ENCODE measurements at places on chromosomes 5 and 9. TPM values are rescaled to one million over a fixed set of nuclear protein-coding genes. Genes with fewer than 3 reads are reported as not detected.

CRB2 gene
- total RNA-seq, result not detected

- no peak for DNase-seq
Observed at GRCh38 chr9:116490321-116490720, 196.8 kb upstream of the TRIM32 start.

- peak; percentile 90 for DNase-seq
Observed at GRCh38 chr9:124849801-124850200, 3.5 kb upstream of the WDR38 start.

DNA sequence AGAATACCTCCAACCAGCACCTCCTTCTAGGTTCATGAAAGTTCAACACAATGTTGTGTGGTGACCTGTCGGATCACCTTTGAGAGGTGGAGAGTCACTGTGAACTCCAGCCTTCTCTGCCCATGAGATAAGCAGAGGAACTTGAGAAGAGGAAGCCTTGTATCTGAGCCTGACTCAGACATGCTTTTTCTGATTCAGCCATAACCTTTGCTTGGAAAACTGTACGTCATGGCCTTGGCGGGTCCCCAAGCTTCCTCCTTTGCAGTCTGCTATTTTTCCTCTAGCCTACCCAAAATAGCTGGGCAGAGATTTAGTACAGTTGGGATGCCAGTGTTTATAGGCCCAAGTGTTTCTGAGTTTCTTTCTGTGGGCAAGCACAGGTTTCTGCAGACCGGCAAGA is 274.7 kb downstream of the CETN3 start:
- peak; percentile 74 for DNase-seq

GRCh38 chr9:36207016-36207415 is 16.3 kb downstream of the CLTA start:
- peak; percentile 62 for DNase-seq

DNA sequence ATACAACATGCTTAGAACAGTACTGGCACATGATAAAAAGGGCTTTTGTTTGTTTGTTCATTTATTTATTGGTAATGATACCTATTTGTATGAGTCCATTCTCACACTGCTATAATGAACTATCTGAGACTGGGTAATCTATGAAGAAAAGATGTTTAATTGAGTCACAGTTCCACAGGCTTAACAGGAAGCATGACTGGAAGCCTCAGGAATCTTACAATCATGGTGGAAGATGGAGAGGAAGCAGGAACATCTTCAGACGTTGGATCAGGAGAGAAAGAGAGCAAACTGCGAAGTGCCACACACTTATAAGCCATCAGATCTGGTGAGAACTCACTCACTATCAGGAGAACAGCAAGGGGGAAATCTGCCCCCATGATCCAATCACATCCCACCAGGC is 847.7 kb downstream of the CDH18 start:
- DNase-seq, result no peak

GRCh38 chr5:147887930-147888329 is 9.4 kb downstream of the SCGB3A2 start:
- DNase-seq, result no peak

PCDHAC2 gene
- total RNA-seq, result 0.36 TPM

ENHO gene
- total RNA-seq, result under 0.01 TPM

- DNase-seq, result no peak
Observed at GRCh38 chr9:89010526-89011111, 19.4 kb downstream of the S1PR3 start.

DNA sequence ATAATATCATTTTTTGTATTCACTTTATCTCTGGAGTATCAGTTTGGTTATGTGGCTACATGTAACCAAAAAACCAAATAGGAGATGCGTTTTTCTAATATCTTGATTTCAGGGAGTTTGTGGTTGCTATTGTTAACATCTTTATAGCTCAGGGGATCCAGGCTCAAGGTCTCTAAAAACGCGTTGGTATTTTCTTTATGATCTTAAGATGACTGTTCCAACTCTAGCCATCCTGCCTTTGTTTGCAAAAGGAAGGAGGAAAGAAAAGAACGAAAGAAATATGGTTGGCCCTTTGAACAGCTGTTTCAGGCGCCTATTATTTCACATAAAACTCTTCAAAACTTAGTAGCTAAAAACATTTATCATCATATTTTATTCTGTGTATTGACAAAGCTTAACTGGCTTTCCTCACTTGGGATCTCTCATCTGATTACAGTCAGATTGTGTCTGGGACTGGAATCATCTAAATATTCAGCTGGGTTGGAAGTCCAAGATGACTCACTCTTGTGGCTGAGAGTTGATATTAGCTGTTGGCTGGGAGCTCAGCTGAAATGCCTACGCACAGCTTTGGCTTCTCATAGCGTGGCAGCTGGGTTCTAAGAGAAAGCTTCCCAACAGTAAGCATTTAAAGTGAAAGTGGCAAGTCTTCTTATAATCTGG is 60.1 kb downstream of the FAM174A start:
- peak; percentile 81 for DNase-seq

DNA sequence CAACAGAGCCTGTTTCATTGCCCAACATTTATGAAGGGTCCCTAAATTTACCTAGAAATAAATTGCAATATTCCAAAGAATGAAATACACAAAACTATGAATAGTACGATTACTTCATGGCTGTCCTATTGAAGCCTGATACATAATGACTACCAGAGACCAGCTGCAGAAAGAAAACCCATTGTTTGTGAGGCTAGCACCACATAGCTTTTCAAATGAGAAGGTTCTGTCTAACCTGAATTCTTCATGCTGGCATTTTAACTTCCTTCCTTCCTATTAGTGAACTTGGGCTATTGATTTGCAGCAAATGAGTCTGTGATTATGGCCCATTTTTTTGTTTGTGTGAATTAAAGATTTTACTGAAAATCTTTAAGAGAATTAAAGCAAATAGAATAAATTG is 47.3 kb downstream of the MEGF10 start:
- no peak for DNase-seq

- DNase-seq, result no peak
Observed at GRCh38 chr5:132679717-132680380, 6.1 kb downstream of the IL4 start.

GRCh38 chr5:166354332-166354731 is 1937.1 kb upstream of the WWC1 start:
- DNase-seq, result peak; percentile 15

GRCh38 chr5:140246378-140247122 is 56.4 kb downstream of the PFDN1 start:
- DNase-seq, result peak; percentile 96

- no peak for DNase-seq
Observed at GRCh38 chr5:100842080-100842479, 61.0 kb downstream of the ST8SIA4 start.

TUBB4B gene
- 74.0 TPM for total RNA-seq

DNA sequence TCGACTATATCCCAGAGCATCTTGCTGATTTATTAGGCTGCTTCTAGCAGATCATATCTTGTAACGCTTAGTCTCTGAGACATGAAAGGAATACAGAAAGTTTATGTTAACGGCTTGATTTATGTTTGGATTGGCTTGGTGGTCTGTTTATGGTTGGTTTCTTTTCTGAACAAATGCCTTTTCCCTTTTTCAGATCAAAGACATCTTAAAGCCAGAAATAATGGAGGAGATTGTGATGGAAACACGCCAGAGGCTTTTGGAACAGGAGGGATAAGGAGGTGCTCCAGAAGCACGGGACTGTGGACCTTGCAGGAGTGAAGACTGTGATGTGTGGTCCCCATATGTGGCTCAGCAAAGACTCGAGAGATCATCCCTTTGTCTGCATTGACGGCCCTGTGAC is 9.9 kb downstream of the EXOSC2 start:
- DNase-seq, result no peak

DNA sequence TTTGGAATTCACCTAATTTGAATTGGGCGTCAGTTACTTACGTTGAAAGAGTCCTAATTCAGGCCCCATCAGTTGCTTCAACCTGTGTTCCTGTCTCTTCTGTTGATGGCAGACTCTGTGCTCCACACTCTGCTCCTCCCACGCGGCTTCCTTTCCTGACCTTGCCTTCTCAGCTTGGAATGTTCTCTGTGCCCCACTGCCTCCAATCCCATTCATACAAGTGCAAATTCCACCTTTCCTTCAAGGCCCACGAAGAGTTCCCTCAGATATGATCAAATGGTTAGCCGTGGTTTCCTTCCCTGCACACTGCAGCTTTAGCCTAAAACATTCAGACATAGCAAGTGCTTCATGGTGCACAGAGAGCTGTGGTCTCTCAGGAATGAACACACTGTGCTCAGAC is 65.7 kb downstream of the SREK1 start:
- no peak for DNase-seq

GRCh38 chr5:407051-407450 is 35.9 kb upstream of the EXOC3 start:
- no peak for DNase-seq

DNA sequence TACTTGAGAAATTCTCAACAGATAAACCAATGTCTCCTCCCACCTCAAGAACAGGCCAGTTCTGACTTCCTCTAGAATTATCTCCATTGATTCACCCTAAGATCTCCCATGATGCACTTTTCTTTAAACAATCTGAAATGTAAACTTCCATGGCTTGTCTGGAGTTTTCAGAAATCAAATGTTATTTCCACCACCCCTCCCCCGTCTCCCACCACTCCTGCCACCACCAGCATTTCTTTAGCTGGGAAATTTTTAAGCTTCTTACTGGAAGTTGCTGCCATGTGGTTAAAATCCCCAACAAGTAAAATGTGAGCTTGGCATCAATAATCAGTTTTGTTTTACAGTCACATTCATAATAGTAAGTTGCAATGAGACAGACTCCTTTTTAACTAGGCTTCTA is 32.8 kb upstream of the BASP1 start:
- no peak for DNase-seq

- DNase-seq, result peak; percentile 34
Observed at GRCh38 chr5:157690690-157691433, 19.5 kb downstream of the C5orf52 start.

- DNase-seq, result no peak
Observed at GRCh38 chr5:162654661-162655405, 587.3 kb downstream of the GABRG2 start.

PDE8B gene
- under 0.01 TPM for total RNA-seq

DNA sequence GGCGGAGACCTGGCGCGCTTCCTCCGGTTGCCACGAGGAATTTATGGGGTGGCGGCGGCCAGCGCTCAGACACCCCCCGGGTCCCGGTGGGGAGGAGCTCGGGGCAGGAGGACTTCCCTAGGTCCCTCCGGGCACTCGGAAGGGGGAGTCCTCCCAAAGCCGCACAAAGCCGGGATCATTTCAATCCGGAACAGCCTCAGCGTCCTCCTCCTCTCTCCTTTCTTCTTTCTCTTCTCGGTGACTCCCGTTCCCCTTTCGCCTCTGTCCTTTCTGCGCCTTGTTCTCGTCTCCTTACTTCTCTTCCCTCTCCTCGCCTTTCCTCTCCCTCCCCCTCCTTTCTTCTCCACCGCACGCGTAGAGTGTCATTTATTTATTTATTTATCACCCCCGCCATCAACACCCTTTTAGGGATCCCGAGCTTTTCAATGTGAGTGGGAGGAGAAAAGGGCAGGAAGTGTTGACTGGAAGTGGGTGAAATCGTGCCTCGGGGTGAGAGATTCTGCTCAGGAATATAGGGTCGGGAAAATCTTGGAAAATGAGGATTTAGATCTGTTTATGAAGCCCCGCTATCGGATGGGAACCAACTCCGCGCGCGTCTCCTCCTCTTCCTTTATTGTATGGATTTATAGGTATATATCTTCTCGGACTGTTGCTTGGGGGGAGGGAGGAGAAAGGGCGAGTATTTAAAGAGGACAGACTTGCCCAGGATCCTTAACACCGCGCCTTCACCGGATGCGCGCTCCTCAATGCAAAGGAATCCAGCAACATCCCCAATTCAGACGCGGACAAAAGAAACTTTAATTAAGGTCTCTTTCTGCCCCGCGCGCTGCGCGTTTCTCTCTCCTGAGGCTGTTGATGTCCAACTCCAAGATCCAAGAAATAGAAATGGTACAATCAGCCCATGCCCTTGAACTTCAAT is 2.0 kb upstream of the ZNF462 start:
- DNase-seq, result peak; percentile 73

PTGDS gene
- total RNA-seq, result 57.9 TPM

- peak; percentile 91 for DNase-seq
Observed at GRCh38 chr9:34375901-34376595, 650 bp downstream of the MYORG start.

DNA sequence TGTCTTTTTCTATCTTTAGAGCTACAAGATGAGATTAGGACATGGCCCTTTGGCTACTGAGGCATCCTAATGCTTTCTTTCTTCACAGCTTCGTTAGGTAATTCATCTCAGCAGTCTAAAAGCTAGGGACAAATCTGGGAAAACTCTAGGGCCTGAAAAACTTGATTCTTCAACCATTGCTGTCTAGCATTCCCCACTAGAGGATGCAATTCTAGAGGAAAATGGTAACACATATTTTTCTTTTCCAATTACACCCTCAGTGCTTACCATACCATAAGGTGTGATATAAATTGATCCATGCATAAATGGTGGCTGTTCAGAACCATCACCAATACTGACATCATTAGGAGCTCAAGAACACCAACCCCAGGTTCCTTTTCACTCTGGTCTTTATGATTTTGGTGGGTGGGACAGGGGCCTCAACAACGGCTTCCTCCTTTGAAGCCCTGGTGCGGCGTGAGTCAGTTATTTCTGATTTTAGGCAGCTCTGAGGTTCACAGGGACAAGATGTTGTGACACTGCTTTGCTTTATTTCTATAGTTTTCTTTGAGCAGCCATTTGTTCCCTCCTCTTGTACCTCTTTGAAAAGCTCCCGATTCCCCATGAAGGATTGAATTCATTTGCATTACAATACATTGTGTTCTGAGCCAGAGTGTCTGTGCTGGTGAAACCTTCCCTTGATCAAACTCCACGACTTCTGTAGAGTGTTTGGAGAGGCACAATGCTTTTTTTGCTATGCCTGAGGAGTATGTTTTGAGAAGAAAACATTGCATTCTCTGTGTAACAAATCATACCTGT is 526.0 kb upstream of the TRPC7 start:
- no peak for DNase-seq

DNA sequence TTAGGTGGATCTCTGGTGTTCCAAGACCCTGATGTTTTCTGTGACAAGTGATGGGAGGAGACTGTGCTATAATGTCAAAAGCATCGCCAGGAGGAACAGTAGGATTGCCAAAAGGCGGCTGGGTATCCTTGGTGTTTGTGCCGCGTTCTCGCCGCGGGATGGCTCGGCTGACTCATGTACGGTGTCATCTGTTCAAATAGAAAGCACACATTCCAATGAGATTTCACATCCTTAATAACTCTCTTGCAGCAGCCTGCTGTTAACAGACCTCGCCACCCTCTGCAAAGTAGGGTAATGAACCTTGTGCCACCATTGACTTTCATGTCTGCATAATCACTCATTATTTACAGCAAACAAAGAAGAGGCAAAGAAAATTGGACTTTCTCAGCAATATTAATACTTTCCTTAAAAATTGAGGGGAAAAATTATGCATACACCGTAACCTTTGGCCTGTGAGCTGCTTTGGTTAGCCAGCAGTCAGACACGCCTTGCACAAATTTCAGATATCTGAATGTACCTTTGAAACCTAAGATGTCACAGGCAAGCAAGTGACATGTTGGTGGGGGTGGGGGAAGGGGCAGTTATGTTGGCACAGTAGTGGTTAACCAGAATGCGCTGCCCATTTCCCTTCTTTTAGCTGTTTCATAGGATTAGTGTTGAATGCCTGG is 289.4 kb downstream of the EFNA5 start:
- peak; percentile 73 for DNase-seq
